ENCODE measurements at places on chromosomes 12 and 14.

GRCh38 chr12:47903151-47903611, 1.6 kb downstream of the VDR start:
- DNase-seq = no peak

DNA sequence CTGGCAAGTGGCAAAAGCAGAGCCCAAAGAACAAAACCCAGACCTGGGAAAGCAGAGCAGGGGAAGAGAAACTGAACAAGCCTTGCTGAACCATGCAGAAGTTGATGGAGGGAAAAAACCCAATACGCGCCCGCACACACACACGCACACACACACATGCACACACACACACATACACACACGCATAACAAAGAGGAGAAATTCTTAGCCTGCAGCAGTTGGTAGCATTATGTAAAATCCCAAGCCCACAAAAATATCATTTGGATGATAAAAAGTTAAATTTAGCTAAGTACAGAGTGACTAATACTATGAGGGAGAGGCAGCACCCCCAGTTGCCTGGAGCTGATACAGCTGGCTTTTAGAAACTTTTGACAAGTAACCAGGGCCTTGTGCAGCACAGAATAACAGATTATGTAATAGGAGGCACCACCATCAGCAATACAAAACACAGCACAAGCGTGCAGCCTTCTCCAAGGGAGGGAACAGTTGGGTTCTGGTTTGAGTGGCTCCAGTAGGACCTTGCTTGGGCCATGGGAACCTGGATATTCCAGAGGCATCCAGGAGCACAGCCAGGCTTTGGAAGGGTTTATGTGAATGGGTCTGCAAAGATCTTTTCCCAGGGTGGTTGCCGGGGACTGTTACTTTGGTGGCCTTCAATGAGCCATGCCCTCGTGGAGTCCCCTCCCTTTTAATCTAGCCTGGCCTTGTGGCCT, 35.3 kb downstream of the PITPNM2 start:
- DNase-seq = peak; percentile 71

- DNase-seq = peak; percentile 11
Observed at GRCh38 chr14:65359503-65359902, 53.0 kb upstream of the FUT8 start.

DNA sequence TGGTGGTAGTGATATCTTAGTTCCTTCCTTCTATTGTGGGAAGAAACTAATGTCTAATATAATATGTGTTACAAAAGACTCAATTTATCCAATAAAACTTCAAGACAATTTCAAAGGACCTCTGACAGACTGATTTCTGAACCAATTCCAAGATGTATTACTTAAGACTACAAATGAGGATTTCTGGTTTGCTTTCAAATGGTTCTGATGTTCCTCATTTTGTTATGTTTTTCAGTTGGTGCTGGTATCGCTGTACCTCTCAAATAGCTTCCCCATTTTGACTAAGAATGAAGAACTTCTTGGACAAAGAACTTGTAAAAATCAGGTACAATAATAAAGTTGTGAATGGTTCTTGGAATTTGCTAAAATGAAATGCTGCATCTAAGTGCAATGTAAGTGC, 19.4 kb upstream of the MBIP start:
- no peak for DNase-seq

- DNase-seq = no peak
Observed at GRCh38 chr12:55955800-55956508, 9.9 kb downstream of the PMEL start.

GRCh38 chr12:93540466-93540865, 32.0 kb upstream of the SOCS2 start:
- no peak for DNase-seq

DNA sequence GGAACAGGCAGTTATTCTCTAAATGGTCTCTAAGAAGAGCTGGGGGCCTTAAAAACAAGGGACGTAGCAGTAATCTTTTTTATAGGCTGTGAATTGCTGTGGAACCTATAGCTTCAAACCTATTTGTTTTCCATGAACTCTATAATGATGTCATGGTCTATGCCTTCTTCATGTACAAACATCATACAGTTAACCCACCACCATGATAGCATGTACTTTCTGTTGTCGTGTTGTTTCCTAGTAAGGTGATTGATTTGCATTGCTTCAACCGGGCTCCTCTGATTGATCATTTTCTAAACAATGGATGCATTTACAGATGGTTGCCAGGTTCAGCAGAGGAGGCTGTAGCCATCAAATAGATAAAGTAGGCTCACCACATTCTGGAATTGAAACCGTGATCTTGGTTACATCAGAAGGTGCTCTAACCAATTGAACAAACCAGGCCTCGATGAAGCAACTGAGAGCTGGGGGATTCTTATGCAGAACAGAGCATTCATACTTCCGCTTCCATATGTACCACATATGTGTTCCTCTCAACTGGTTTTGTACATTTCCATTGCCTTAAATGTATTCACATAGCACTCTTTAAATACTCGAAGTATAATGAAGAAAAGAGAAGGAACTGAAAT, 25.6 kb upstream of the PCNX1 start:
- DNase-seq = no peak

DNA sequence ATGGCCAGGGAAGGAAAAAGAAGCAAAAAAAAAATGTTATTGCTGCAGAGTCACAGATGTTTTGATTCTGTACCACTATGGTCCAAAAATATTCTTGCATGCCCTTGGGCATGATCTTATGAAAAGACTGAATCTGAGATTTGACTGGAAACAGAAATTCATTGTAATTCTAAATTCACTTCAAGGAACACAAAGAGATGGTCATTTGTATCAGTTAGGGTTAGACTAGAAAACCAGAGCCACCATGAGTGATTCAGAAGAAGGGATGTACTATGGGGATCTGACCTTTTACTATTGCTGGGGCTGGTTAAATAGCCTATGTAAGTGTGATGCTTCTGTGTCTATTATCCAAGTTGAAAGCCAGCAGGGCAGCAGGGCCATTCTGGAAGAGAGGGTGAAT, 5.2 kb downstream of the TMTC1 start:
- no peak for DNase-seq

DNA sequence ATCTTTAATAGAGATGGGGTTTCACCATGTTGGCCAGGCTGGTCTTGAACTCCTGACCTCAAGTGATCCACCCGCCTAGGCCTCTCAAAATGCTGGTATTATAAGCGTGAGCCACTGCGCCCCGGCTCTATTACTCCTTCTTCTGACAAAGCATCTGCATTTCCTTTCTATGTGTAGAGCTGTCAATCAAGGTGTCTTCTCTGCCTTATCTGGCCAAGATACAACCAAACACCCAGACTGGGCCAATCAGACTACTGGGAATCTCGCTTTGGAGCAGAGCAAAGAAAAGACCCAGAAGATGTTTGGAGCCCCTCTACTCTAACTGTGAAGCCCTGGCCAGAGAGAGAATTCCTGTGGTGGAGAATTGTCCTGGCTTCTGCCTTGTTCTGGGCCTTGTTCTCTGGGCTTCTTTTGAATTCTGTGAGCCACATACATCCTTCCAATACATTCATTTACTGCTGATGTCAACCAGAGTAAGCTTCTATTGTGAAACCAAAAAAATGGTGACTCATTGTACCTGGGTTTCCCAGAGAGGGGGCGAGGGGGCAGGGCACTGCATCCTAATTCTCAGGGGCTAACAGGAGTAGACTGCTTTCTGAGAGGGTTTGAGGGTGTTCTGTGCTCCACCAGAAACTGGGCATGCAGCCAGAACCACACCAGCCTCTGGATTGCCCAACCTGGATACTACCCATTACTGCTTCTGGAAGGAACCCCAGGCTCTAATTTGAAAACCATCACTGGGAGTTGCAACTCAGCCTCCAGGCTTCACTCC, 18.8 kb upstream of the FLVCR2 start:
- DNase-seq = no peak

DNA sequence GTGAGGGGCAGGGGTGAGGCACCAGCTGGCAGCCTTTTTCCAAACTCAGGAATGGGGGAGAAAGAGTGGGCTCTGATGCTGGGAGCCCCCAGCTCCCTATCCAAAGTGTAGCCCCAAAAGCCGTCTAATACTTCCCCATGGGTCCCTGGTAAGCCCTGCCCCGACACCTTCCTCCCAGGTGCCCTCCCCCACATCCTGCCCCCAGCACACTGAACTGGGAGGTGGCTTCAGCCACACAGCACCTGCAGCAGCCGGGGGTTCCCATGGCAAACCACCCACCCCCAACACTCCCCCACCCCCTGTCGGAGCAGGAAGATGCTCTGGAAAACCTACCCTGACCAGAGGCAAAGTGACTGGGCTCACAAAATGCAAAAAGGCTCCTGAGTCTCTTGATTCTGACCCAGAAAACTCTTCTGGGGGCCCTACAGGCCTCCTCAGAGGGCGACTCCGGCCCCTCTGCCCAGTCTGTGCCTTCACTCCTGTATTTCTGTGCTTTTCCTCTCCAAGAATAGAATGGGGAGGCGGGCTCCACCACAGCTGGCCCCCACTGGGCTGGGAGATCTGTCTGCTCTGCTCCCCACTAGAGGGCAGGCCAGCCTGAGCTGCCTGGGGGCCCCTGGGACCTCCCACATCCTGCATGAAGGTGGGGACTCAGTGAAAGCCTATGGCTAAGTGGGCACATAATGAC, 81.6 kb downstream of the ITPK1 start:
- peak; percentile 61 for DNase-seq

- DNase-seq = no peak
Observed at GRCh38 chr12:80625901-80626300, 81.5 kb upstream of the MYF6 start.

DNA sequence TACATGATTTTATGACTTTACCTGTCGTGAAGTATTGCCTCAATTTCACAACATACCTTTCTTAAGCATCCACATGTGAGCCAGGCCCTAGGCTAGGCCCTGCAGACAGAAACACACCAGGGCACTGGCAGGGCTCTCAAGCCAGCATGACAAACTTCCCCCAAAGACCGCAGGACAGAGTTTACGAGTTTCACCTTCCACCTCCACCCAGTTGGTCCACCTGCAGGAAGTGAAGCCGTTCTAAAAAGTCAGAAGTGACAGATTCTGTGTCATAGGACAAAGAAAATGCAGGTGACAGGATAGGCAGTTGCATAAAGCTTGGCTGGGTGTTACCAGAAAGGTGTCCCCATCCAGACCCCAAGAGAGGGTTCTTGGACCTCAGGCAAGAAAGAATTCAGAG, 382.3 kb downstream of the PCNX1 start:
- DNase-seq = no peak

- no peak for DNase-seq
Observed at GRCh38 chr14:22073801-22074200, 400.2 kb upstream of the OR4E1 start.

DNA sequence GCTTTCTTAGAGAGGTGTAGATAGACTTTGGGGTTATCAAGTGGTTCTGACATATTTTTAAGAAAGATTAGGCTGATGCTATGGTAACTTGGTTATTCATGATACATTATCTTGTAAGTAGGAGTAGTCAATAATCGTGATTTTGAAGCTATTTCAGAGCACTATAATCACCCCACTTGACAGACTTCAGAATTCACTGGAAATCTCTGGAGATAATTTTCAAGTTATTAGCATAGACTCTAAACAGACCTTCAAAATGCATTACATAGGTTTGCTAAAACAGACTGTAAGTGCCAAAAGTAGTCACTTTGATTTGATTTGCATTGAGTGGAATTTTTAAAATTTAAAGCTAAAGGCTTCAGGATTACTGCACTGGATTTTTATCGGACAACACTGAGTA, 74.3 kb downstream of the ERGIC2 start:
- DNase-seq = no peak

DNA sequence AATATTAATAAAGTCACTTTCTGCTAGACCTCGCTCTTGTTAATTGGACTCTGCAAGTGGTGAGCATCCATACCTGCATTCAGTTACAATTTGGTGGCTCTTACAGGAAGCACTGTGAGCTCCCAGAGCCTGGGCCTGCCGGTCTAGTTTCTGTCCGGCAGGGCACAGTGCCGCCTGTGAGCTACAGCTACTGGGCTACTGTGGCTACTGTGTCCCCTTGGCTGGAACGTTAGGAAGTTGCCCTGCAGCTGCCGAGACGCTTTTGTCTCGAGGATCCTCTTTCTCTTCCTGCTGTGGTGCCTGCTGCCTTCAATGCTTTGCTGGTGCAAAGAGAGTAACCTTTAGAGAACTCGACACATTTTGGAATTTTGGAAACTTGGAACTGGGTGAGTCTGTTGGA, 44.6 kb upstream of the PTGDR start:
- DNase-seq = no peak

DNA sequence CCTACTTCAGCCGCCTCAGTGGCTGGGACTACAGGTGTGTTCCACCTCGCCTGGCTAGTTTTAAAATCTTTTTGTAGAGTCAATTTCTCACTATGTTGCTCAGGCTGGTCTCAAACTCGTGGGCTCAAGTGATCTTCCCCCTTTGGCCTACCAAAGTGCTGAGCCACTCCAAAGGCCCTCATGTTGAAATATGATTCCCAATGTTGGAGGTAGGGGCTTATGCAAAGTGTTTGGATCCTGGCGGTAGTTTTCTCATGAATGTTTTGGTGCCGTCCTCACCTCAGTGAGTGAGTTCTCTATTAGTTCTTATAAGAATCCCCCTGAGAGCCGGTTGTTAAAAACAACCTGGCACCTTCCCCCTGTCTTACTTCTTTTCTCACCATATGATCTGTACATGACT, 784.6 kb downstream of the TMTC2 start:
- no peak for DNase-seq

DNA sequence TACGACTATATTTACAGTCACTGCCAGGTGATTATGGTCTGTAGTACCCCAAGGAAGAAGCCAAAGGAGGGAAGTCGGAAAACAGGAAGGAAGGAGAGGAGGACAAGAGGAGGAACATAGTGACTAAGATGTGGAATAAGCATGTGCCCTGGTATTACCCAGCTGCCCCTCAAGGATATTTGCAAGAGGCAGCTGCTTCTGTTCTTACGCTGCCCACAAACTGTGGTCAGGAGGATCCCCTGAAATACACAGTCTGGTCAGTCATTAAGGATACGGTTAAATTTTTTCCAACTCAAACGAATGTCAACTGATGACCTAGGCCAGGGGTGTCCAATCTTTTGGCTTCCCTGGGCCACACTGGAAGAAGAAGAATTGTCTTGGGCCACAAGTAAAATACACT, 126.5 kb downstream of the CMAS start:
- DNase-seq = no peak

- no peak for DNase-seq
Observed at GRCh38 chr14:95490138-95490509, 26.3 kb downstream of the SYNE3 start.

DNA sequence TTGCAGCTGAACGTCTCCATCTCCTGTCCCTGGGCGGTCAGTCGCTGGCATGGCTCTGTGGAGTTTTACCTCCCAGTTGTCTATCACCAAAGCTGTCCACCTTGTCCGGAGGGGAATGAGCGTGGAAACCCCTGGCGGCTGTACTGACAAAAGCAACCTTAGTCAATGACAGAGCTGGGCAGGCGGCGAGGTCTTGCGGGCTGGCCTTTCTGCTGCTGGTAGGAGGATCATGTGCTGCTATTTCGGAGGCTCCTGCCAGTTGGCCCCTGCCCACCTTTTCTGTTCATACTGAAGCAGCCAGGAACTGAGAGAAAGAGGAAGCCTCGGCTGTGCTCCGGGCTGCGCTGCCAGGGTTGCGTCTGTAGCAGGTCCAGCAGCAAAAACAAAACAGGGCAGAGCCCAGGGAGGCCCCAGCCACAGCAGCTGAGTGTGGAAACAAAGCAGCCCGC, 57.7 kb downstream of the HMGA2 start:
- peak; percentile 65 for DNase-seq

GRCh38 chr12:130196827-130197226, 34.6 kb downstream of the FZD10 start:
- no peak for DNase-seq

Measured in midbrain (tissue), 1 donor.